MCF 10A (cell line): ENCODE measurements at places on chromosomes 6 and 20. TPM values are rescaled to one million over a fixed set of nuclear protein-coding genes. Genes with fewer than 3 reads are reported as not detected.

The LINC00237 gene
- not detected in 2 replicates for total RNA-seq

The PI16 gene
- not detected in 2 replicates for total RNA-seq

DNA sequence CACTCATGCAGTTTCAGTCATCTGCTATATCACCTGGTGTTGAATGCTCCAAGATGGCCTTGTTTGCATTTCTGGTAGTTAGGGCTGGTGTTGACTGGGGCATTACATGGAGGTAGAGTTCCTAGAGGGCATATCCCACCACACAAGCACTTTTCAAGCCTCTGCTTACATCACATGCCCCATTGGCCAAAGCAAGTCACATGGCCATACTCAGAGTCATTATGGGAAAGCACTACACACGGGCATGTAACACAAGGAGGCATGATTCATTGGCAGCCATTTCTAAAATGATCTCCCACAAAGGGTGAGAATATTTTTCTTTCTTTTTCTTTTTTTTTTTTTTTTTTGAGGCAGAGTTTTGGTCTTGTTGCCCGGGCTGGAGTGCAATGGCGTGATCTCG is 73.2 kb downstream of the TRMT6 start:
- DNase-seq: no peak

DNA sequence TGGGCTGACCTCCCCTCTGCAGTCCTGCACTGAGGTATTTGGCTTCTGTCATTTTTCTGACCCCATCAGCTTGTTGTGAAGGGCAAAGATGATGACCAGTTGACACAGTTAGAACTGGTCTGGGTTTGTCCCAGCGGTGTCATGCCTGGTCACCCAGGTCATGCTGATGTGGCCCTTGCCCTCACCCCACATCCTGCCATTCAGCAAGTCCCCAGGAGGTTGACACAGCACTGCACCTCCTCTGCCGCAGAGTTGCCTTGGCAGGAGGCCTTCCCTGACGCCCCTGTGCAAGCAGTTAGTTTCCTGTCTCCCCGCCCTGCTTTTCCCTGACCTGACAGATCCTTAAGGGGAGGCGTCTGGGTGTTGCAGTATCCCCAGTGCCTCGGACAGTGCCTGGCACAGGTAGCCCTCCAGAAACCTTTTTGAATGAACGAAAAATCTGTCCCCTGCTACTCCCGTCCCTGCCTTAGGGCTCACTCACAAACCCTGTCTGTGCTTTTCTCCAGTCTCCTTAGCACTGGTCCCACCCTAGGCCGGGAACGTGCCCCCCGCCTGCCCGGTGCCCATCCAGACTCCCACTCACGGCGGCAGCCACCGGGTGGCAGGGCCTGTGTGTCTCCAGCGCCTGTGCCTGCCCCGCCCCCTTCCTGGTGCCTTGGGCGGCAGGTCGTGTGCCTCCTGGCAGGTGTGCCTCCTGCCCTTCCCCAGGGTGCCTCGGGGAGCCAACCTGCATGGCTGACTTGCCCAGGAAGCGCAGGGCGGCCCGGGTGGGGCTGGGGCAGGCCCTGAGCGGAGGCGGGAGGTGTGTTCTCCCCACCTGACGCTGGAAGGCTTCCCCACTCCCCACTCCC is 146.3 kb upstream of the RNF24 start:
- DNase-seq: peak; percentile 60

GRCh38 chr6:92737983-92738382 is 681.4 kb downstream of the EPHA7 start:
- no peak for DNase-seq

DNA sequence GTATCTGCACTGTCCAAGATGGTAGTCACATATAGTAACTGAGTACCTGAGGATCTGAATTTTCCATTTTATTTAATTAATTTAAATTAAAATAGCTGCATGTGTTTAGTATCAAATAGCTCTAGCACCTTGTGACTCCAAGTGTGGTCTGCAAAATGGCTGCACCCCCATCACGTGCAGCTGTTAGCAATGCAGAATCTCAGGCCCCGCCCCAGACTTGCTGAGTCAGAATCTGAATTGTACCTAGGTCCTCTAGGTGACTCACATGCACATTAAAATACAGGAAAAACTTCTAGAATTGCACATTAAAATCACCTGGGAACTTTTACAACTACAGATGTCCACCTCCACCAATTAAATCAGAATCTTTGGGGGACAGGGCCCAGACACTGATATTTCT is 19.2 kb upstream of the FAM83C start:
- DNase-seq: peak; percentile 87

DNA sequence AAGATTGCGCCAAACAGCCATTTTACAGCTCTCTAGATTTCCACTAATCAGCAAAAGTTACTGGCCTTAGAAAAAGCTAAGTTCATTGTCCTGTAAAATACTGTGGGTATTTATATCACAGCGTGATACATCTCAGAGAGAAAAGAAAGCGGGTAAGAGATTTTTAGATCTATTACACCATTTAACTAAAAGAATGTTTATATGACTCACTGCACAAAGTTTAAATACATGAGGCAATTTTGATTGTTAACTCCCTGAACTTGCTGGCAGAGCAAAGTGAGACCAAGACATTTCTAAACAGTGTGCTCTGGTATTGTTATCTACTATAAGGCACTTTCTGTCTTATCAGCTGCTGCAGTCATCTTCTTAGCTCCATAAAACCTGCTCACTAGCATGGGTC is 314.3 kb downstream of the EPHA7 start:
- DNase-seq: peak; percentile 17

DNA sequence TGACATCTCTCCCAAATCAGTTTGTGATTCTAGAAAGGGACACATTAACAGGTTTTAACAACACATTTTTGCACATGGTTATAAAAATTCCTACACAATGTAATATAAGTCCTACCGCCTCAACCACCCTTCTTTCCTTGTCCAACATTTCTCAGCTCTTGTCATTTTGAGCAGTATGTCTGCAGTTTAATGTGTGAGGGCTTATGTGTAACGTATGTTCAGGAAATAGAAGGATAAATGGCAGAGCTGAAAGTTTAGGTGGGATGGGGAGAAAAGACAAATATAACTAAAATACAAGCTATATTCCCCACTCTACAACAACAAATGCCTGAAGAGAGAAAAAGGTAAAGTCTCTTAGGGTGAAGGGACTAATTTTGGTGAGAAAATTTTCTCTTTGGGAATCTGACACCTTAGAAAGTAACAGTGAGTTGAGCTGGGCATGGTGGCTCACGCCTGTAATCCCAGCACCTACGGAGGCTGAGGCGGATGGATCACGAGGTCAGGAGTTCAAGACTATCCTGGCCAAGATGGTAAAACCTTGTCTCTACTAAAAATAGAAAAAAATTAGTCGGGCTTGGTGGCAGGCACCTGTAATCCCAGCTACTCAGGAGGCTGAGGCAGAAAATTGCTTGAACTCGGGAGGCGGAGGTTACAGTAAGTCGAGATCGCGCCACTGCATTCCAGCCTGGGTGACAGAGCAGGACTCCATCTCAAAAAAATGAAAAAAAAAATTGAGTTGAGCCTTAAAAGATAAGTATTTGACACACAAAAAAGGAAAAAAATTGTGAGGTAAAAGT is 5.1 kb downstream of the PNRC1 start:
- peak; percentile 25 for DNase-seq
